ENCODE measurements at places on chromosomes 16 and 17.

- no peak for DNase-seq
Measured at GRCh38 chr17:75565066-75565465, 22.5 kb upstream of the MYO15B start.

GRCh38 chr16:74431516-74431915, 10.2 kb upstream of the CLEC18B start:
- no peak for DNase-seq

GRCh38 chr16:85969591-85969990, 70.6 kb downstream of the IRF8 start:
- no peak for DNase-seq

GRCh38 chr17:39569126-39569525, 38.6 kb downstream of the NEUROD2 start:
- no peak for DNase-seq

DNA sequence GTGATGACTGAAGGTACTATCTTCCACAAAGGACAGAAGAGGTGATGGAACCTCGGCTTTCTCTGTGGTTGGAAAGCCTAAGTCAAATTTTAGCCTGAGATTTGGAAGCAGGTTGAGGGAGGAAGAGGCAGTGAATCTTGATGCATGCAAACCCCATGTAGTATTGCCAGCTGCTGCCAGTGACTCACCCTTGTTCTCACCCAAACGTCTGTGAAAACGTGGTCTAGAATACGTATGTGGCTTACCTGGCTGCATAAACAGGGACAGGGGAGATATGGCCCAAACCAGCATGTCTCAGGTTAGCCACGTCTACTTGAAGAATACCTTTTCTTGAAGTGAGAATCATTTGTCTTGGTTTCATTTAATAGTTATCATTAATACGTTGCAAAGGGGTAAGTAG, 438.0 kb upstream of the MAF start:
- no peak for DNase-seq

DNA sequence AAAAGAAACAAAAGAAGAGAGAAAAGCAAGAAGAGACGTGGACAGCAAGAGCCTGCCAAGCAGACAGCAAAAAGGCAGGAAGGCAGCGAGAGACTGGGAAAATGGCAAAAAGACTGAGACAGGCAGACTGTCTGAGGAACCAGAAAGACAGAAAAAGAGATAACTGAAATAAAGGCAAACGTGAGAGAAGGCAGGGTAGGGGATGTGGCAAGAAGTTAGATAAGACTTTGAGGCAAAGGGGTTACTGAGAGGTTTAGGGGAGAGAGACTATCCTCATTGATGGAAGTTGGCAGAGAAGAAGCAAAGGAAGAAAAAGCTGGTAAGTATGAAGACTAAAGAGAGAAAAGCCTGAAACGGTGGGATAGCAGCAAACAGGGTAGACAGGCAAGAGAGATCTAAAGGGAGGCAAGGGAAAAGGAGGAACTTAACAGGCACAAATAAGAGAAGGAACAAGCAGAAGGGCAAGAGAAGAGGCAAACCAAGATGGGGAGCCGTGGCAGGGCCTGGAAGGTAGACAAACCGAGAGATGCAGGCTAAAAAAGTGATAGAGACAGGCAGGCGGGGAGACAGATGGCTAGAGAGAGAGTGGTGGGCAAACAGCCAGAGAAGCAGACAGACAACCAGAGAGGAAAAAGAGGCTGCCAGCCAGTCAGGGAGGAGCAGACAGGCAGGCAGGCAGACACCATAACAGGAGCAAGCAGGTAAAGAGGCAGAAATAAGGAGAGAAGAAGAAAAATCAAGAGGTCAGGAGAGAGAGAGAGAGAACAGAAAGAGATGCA, 7.1 kb upstream of the CHD3 start:
- DNase-seq, result no peak

DNA sequence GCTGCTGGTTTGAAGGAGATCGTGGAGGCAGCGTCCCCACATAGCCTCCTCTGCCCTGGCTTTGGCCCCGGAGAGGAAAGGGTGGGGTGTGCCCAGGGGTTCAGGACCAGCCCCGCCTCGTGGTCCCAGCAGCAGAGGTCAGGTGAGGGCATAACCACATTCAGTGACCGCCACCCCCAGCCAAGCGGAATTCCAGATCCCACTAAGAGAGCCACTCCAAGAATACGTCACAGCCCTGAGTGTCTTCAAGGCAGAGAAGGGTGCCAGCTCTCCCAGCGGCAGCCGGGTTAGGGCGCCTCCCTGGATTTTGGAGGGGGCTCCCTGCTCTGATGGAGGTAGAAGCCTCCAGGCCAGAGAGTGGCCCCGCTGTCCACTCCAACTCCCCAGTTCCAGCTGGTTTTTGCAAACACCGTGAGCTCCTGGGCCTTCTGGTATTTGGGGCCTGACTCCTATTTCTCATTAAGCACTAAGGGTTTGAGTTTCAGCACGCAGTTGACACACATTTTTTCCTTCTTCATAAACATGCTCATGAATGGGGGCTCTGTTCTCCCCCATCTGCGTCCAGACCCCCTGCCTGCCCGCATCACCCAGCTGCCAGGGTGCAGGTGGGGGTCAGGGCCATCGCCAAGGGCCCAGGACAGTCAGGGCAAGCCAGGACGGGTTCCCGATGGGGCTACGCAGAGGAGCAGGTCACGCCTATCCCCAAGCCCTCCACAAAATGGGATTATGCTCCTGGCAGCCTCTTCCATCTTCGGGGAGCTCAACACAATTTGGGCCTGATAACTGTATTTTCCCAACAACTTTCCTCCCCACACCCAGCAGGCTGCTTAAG, 98.4 kb upstream of the PLCG2 start:
- DNase-seq, result no peak

DNA sequence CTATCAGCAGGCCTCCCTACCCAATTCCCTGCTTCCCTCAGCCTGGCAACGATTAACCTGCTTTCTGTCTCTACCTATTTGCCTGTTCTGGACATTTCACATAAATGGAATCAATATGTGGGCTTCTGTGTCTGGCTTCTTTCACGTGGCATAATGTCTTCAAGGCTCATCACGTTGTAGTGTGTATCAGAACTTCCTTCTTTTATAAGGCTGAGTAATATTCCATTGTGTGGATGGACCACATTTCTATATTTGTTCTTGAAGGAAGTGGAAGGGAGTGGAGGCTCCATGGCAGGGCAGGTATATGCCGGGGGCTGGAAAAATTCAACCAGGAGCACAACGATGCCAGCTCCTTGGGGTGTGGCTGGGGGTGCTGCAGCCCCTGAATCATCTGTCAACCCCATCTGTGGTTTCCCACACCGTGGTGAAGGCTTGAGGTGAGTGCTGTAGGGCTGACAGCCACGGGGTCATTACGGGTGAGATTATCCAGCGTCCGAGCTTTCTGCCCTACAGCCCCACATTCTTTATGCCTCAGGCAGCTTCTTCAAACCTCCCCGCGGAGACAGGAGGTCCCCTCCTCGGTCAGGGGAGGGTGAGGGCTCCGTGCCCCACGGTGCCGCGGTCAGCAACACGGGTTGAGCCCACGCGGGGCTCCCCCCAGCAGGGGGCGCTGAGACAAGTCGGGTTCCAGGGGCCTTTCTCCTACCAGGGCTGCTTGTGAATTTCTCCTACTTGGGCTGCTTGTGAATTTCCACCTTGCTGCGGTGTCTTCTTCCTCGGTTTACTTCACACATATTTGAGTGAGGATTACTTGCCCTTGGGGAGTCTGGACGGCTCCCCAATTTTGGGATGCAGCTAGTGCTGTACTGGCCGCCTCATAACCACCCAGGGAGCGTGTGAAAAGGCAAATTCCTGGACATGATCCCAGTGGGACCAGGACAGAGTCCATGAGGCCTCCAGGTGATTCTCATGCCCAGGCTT, 18.3 kb upstream of the WFIKKN2 start:
- DNase-seq, result peak; percentile 43

GRCh38 chr16:80594756-80595155, 54.0 kb downstream of the DYNLRB2 start:
- no peak for DNase-seq

- no peak for DNase-seq
Measured at GRCh38 chr16:53611179-53611696, 92.4 kb downstream of the RPGRIP1L start.

DNA sequence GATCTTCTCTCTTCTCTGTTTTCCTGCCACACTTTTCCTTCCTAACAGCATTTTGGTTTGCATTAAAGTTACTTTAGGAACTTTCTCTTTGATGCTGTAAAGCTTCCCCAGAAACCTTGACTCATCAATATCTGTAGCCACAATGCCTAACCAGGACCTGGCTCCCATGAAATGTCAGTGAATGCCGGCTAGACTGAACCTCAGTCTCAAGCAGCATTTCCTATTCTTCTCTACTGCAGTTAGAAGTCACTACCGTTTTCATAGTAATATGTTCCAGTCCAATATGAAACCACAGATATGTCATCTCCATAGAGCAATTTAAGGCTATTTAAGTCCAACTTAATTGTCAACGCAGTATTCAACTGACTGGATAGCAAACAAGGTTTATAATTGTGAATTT, 28.9 kb downstream of the ITFG1 start:
- DNase-seq, result no peak

- DNase-seq, result no peak
Measured at GRCh38 chr17:81028506-81028858, 6.5 kb upstream of the BAIAP2 start.

DNA sequence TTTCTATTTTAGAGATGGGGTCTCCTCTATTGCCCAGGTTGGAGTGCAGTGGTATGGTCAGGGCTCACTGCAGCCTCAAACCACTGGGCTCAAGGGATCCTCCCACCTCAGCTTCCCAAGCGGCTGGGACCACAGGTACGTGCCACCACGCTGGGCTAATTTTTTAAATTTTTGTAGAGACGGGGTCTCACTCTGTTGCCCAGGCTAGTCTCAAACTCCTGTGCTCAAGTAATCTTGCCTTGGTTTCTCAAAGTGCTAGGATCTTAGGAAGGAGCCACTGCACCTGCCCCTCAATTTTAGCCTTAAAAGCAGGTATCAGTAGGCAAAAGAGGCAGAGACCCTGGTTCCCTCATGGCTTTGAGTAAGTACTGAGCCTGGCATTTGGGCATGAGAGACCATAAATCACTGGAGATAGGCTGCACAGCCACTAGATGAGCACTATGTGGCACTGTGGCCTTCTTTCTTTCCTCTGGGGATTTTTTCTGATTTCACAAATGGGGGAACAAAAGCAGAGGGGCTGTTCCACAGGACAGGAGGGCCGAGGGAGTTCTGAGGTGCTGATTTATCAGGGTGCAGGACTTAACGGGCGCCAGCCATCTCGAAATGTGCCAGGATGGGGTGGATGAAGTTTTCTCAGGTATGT, 82.2 kb downstream of the PLXDC1 start:
- no peak for DNase-seq

- DNase-seq, result no peak
Measured at GRCh38 chr16:28098959-28099945, 35.7 kb upstream of the GSG1L start.

DNA sequence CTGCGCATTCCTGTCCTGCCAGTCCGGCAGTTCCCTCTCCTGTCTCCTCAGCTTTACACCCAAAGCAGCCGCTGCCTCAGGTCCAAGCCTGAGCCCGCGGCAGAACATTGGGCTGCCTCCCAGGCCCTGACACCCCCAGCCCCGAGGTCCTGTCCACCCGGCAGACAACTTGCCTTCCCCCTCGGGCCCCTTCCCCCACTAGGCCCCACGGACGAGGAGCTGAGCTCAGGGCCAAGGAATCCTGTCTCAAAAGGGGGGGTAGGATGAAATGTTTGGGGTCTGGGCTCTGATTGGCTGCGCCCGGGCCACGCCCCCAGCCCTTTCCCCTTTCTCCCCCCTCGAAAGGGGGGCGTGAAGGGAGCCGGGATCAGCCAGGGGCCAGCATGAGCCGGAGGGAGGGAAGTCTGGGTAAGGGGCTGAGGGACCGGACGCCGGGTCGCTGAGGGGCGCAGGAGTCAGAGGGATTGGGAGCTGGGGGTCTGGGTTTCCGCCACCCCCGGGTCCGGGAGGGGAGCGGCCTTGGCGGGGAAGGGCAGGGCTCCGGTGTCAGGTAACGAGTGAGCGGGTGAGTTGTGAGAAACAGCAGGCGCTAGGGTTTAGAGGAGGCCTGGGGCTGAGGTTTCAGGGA, at the start of gene CTF1:
CTF1 (plus strand) TSS at position 354 of the 628 bp plus-strand sequence; CDS start at position 384, 30 bp downstream.
- no peak for DNase-seq

- no peak for DNase-seq
Measured at GRCh38 chr17:72476575-72476986, 355.8 kb downstream of the SOX9 start.

DNA sequence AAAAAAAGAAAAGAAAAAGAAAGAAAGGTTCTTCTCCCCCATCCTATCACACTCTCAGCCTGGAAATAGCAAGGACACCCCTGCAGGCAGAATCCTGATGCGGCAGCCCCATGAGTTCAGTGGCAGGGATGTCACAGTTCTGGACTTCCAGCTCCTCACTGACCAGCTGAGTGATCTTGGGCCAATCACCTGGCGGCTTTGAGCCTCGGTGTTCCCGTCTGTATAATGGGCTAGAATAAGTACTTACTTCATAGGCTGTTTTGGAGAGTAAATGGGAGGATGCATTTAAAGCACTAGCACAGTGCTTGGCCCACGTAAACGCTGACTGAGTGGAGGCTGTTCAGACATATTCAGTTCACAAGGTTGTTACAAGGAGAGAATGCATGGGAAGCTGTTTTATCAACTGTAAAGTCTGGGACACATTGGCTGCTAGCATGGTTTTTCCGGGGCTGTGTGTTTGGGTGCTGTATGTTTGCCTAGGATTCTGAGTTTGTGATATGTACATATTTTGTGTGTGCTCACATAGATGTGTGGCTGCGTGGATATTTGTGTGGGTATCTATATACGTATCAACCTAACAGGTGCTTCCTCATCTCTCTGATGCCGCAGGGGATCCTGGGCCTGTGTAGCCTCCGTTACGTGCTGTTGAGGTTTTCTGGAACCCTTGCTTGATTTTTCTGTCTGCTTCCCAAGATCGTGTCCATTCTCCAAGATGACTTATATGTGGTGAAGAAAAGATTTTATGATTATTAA, 3.4 kb downstream of the BHLHA9 start:
- DNase-seq, result no peak

DNA sequence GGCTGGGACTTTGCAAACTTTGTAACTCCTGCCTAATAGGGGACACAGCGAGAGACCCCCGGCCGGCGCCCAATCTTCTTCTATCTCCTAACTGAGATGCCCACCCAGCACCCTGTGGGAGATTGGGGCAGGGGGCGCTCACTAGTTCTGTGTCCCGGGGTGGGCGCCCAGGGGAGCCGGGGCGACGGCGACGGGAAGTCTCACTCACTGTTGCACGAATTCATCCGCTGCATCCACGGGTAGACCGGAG, 3.9 kb upstream of the HOXB5 start:
- DNase-seq, result no peak

DNA sequence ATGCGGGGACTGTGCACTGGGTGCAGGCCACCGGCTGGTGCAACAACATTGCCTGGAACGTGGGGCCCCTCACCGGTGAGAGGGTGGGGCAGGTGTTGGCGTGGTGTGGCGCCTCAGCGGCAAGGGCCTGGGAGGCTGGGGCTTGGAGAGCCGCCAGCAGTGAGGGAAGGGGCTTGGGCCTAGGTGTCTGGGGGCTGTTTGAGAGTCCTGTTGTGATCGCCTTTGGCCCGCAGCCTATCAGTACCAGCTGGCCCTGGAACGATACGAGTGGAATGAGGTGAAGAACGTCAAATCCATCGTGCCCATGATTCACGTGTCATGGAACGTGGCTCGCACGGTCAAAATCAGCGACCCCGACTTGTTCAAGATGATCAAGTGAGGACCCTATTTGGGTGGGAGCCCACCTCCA, 2.6 kb upstream of the TMEM88 start:
- DNase-seq, result no peak

All from activated CD4-positive, alpha-beta T cell treated with anti-CD3 and anti-CD28 coated beads for 24 hours (primary cell).